Mesothelial cell of epicardium (in vitro differentiated cells): ENCODE measurements at places on chromosomes 11 and 22. TPM values are rescaled to one million over a fixed set of nuclear protein-coding genes. Genes with fewer than 3 reads are reported as not detected.

The OR5AK2 gene
- not detected in 3 replicates for total RNA-seq

The PRPF19 gene
- total RNA-seq, result 96.3 to 100 TPM (median 97.6 TPM) in 3 replicates

The MEI1 gene
- total RNA-seq, result 0.38 to 2.1 TPM (median 1.3 TPM) in 3 replicates

The CRYBA4 gene
- total RNA-seq, result not detected in 3 replicates

The XNDC1N gene
- total RNA-seq, result 14.3 to 16.8 TPM (median 14.6 TPM) in 3 replicates

The ROBO4 gene
- not detected in 3 replicates for total RNA-seq

The POLR2L gene
- total RNA-seq, result 78.7 to 80.2 TPM (median 79.8 TPM) in 3 replicates

The PRDM10 gene
- 17.3 to 17.9 TPM (median 17.8 TPM) in 3 replicates for total RNA-seq

The CREBZF gene
- 77.2 to 77.8 TPM (median 77.2 TPM) in 3 replicates for total RNA-seq

The NXPE4 gene
- total RNA-seq, result not detected in 3 replicates

The KDELR3 gene
- 14.5 to 15.6 TPM (median 14.6 TPM) in 3 replicates for total RNA-seq

The GUCY1A2 gene
- total RNA-seq, result 13.6 to 15.1 TPM (median 13.6 TPM) in 3 replicates

The FGF3 gene
- not detected in 3 replicates for total RNA-seq
